ENCODE measurements at places on chromosomes 11 and 22. TPM values are rescaled to one million over a fixed set of nuclear protein-coding genes. Genes with fewer than 3 reads are reported as not detected.
A peak's percentile ranks its signal among the peaks of the same experiment; 100 is the strongest.

DNA sequence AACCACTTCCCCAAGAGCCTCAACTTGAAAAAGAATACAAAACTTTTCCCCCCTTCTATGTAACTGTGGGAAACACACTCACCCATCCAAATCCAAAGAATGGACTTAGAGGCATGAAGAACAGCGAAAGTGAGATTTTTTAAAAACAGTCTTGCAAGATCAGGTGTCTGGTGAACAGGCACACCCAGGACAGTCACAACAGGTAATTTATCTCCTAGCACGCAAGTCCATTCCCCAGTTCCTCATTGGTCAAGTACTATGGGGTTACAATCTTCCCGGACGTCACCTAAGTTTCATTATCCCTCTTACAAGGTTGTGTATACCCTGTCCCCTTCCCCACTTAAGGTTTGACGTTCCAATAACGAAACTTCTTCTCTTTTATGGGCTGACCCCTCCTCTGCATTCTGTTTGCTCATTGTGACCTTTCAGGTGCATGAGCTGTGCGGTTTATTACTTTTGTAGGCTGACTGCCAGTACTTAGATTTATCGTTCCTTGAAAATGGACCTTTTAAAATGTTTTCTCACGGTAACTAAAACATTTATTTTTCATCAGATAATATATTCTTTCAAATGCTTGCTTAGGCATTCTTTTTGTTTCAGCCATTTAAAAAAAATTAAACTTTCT, 1401.9 kb downstream of the FAM181B start:
- H3K36me3 ChIP-seq, result no peaks in the 10 kb centered on the region
- no peak overlapping the region for H3K4me3 ChIP-seq
- H3K4me1 ChIP-seq, result no peaks in the 10 kb centered on the region
- DNase-seq, result no peak

DNA sequence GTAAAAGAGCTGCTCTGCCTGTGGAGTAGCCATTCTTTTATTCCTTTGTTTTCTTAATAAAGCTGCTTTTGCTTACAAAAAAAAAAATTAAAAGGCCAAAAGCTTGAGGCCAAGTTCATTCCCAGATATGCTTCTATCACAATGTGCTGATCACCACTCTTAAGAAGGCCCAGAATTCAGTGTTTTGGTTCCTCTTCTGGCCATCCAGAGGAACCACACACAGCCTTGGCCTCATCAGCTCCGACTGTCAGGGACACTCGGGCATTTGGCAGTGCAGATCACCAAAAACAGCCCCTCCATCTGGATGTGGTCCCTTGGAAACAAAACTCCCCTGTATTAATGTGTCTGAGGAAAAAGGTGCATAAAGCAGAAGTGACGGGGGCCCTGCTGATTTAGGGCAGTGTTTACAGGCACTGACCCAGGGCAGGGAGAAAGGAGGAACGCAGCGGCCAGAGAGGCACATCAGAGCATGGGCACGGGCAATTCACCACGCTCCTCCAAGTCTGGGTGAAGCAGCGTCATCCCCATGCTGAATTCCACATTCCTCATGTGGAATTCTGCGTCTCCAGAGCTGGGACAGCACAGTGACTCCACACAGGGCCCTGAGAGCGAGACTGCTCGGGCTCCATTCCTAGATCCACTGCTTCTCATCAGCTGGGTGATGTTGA, 17.7 kb downstream of the POLDIP3 start:
- H3K4me1 ChIP-seq, result no peaks in the 10 kb centered on the region
- no peak overlapping the region for H3K27ac ChIP-seq
- peaks cover 37% of the 10 kb centered on the region for H3K36me3 ChIP-seq

DNA sequence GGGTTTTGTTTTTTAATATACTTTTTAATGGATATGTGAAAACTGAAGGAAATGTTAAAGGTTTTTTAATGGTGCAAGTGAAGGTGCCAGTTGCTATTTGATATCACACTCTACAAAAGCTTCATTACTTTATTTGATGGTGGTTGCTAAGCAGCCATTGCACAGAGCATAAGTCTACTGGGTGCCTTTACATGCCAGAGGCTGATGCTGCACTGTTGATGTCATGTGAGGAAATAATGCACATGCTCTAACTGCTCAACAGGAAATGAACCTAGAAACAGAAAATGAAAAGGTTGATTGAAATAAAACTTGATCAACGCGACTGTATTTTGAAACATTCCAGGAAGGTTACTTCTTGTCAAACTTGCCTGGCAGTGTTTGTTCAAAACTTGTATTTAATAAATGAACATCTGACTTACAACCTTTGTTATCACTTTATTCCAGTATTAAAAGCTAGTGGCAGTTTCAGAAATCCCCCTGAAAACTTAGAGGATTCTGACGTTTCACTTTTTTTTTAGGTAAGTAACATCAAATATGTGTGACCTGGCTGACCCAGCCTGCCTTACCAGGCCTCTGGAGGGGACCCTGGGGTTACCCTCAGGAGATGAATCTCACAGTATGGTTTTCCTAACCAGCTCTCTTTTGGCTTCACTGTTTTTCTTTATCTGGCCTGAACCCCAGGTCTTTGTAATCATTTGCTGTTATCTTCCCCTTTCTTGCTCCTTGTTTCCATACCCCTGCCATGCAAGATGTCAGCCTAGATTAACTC, 2.4 kb upstream of the ATP5MG start:
- H3K27me3 ChIP-seq, result no peaks in the 10 kb centered on the region
- peak; percentile 58 for DNase-seq
- peak overlapping the region; percentile 96 for H3K4me3 ChIP-seq
- H3K27ac ChIP-seq, result peak overlapping the region; percentile 100
- peaks cover 2% of the 10 kb centered on the region for H3K36me3 ChIP-seq

DNA sequence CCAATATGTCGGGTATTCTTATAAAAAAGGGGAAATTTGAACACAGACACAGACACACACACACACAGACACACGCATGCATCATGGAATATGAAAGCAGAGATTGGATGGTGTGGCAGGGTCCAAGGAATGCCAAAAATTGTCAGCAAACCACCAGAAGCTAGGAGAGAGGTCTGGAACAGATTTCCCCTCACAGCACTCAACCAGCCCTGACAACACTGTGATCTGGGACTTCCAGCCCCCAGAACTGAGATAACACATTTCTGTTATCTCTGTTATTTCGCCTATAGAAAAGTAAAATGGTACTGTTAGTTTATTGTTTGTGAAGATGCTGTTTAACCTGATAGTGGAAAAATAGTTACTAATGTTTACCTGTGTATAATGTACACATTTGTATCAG, 145.4 kb upstream of the ZBED5 start:
- no peak overlapping the region for H3K27ac ChIP-seq
- no peak overlapping the region for H3K4me3 ChIP-seq
- H3K36me3 ChIP-seq, result no peaks in the 10 kb centered on the region
- no peak for DNase-seq
- peaks cover 53% of the 10 kb centered on the region for H3K27me3 ChIP-seq

GRCh38 chr11:128904656-128905344, 13.6 kb downstream of the KCNJ5 start:
- H3K36me3 ChIP-seq, result no peaks in the 10 kb centered on the region
- H3K27me3 ChIP-seq, result peaks cover 68% of the 10 kb centered on the region

DNA sequence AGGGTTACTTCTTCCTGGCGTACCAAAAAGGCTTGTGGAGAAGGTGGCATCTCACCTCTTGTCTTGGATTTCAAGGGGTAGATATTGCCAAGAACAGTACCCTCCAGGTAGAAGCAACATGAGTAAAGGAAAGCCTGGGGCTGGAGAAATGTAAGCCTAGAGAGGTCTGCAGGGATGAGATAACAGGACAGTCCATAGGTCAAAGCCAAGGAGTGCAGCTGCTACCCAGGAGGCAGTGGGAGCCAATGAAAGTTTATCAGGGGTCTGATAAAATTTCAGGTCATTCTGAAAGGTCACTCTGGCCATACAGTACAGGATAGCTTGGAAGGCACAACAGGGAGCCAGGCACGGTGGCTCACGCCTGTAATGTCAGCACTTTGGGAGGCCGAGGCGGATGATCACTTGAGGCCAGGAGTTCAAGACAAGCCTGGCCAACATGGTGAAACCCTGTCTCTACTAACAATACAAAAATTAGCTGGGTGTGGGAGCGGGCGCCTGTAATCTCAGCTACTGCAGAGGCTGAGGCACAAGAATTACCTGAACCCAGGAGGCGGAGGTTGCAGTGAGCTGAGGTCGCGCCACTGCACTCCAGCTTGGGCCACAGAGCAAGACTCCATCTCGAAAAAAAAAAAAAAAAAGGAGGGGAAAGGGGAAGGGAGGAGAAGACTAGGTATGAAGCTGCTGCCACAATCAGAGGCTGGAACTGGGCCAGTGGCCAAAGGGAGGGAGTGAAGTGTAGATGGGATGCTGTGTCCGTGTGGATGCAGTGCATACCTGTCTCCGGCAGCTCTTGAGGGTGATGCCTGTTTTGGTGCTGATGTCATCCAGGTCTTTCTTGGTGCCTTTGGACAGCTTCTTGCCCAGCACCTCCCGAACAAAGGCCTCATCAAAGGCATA, 1.2 kb downstream of the FIBP start:
- peak overlapping the region; percentile 92 for H3K27ac ChIP-seq
- peak overlapping the region; percentile 91 for H3K4me3 ChIP-seq
- H3K27me3 ChIP-seq, result no peaks in the 10 kb centered on the region
- H3K36me3 ChIP-seq, result peaks cover 14% of the 10 kb centered on the region
- peaks cover 62% of the 10 kb centered on the region for H3K4me1 ChIP-seq
- DNase-seq, result no peak

- H3K36me3 ChIP-seq, result no peaks in the 10 kb centered on the region
- peaks cover 4% of the 10 kb centered on the region for H3K27me3 ChIP-seq
- DNase-seq, result no peak
- H3K4me1 ChIP-seq, result peaks cover 17% of the 10 kb centered on the region
- H3K27ac ChIP-seq, result no peak overlapping the region
- no peak overlapping the region for H3K4me3 ChIP-seq
Measured at GRCh38 chr22:25030636-25031035, 78.1 kb downstream of the KIAA1671 start.

DNA sequence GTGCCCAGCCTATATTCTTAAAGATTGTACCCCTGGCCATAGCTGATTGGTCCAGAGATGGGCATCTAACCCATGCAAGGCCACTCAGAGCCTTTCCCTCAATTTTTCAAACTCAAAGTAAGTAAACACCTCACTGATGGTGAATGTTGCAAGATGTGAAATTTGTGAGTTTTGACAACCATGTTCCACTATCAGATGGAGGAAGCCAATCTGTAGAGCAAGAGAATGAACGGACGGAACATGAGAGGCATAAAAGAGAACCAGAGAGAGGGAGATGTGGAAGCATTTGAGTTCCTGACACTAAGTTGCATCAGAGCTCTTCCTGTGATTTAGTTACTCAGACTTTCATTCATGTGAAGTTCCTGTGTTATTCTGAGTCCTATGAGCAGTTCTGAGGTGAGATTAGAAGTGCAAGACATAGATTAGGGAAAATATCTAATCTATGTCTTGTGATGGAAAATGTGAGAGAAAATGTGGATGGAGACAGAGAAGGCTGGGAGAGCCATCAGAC, 73.3 kb downstream of the PRSS23 start:
- H3K4me1 ChIP-seq, result no peaks in the 10 kb centered on the region
- H3K27me3 ChIP-seq, result no peaks in the 10 kb centered on the region
- DNase-seq, result no peak
- H3K27ac ChIP-seq, result no peak overlapping the region
- no peaks in the 10 kb centered on the region for H3K36me3 ChIP-seq

DNA sequence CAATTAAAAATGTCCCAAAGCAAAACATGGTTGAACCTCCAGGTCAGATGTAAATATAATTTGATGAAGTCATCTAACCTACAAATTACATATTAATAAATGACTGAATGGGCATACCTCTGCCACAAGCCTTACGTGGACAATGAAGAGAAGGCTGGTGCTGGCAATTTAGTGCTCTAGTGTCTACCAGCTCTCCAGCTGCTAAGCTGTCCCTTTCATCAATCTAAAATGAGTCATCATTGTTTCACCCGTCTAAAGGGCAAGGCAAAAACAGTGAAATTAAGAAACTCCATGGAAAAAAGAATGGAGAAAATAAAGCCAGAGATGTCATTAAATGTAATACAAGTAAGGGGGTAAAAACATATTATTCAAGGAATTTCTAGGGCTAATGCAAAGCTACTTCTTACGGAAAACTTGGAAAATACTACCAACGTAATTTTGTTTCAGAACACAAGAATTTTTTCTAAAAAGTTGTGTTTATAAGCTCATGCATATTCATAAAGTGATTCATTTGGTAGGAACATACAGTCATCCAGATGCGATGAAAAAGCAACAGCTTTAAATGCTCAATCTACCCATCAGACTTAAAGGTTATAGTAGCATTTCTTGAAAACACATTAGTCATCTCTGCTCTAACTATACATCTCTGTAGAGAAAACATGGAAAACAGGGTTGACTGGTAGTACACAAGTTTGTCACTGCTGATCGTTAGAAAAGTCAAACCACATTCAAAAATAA, 71.5 kb downstream of the SIK3 start:
- peaks cover 80% of the 10 kb centered on the region for H3K4me1 ChIP-seq
- no peak for DNase-seq
- H3K27ac ChIP-seq, result peak overlapping the region; percentile 91
- peaks cover 4% of the 10 kb centered on the region for H3K36me3 ChIP-seq
- no peaks in the 10 kb centered on the region for H3K27me3 ChIP-seq

DNA sequence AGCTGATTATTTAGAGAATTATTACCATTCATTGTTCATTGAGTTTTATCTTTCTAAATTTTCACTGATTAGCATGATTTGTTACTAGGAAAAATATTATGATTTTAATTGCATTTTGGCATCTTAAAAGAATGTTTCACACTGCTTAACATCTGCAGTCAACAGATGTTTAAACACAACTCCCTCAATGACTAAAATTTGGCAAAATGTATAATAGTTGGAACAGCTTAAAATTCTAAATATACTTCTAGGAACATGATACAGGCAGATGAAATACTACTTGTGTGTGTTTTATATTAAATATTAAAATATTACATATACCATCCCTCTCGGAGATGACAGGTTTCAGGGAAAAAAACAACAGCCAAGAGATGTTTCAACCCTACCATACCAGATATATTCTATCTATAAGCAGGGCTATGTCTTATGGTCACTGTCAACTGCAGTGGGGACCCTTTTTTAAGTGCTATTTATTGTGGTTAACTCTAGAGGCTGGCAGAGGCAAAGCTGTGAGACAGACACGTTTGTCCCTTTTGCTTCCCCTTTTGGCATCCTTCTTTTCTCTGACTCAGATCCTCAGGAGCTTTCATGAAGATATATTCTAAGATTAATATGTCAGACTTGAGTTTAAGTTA, 81.9 kb downstream of the BDNF start:
- H3K36me3 ChIP-seq, result no peaks in the 10 kb centered on the region
- H3K27me3 ChIP-seq, result no peaks in the 10 kb centered on the region
- H3K4me1 ChIP-seq, result no peaks in the 10 kb centered on the region
- no peak for DNase-seq
- no peak overlapping the region for H3K27ac ChIP-seq
- no peak overlapping the region for H3K4me3 ChIP-seq

- DNase-seq, result no peak
- H3K4me3 ChIP-seq, result no peak overlapping the region
- H3K27me3 ChIP-seq, result peaks cover 6% of the 10 kb centered on the region
- peaks cover 11% of the 10 kb centered on the region for H3K4me1 ChIP-seq
- no peak overlapping the region for H3K27ac ChIP-seq
Measured at GRCh38 chr11:122153746-122154145, 37.7 kb upstream of the BLID start.

GRCh38 chr22:44338906-44339305, 26.2 kb upstream of the SHISAL1 start:
- H3K4me3 ChIP-seq, result no peak overlapping the region
- no peak overlapping the region for H3K27ac ChIP-seq
- H3K36me3 ChIP-seq, result no peaks in the 10 kb centered on the region

GRCh38 chr11:35178873-35179272, 39.9 kb downstream of the CD44 start:
- H3K27me3 ChIP-seq, result no peaks in the 10 kb centered on the region
- DNase-seq, result no peak

ANKRD49 gene
- 24.2 TPM for total RNA-seq

MPZL2 gene
- total RNA-seq, result 12.9 TPM

ASPHD2 gene
- 18.1 TPM for total RNA-seq

MS4A6E gene
- not detected for total RNA-seq

All from activated T-cell treated with anti-CD3 and anti-CD28 coated beads, Interleukin-2, amount 50 U/mL, for 72 hours (primary cell).